Gastrocnemius medialis (tissue), 4 donors: ENCODE measurements at places on chromosomes 1 and 21. TPM values are rescaled to one million over a fixed set of nuclear protein-coding genes. Genes with fewer than 3 reads are reported as not detected.
A peak's percentile ranks its signal among the peaks of the same experiment; 100 is the strongest.

- no peaks in the 10 kb centered on the region for H3K36me3 ChIP-seq
- peak overlapping the region; percentile 79 for H3K4me3 ChIP-seq
- peak overlapping the region; percentile 93 for H3K27ac ChIP-seq
- no peak for DNase-seq
- peaks cover 30% of the 10 kb centered on the region for H3K27me3 ChIP-seq
- peaks cover 22% of the 10 kb centered on the region for H3K4me1 ChIP-seq
Measured at GRCh38 chr1:212609701-212610574, 1.4 kb downstream of the ATF3 start.

GRCh38 chr1:174531751-174532150, 84.0 kb downstream of the GPR52 start:
- no peaks in the 10 kb centered on the region for H3K27me3 ChIP-seq
- no peak overlapping the region for H3K4me3 ChIP-seq
- no peak for DNase-seq
- H3K36me3 ChIP-seq: no peaks in the 10 kb centered on the region
- no peak overlapping the region for H3K27ac ChIP-seq

The CLEC20A gene
- not detected for total RNA-seq

GRCh38 chr21:31201548-31201947, 142.5 kb downstream of the TIAM1 start:
- H3K36me3 ChIP-seq: no peaks in the 10 kb centered on the region
- peak; percentile 48 for DNase-seq
- H3K4me3 ChIP-seq: no peak overlapping the region
- H3K4me1 ChIP-seq: no peaks in the 10 kb centered on the region
- H3K27me3 ChIP-seq: no peaks in the 10 kb centered on the region
